ENCODE measurements at places on chromosomes 12 and 14. TPM values are rescaled to one million over a fixed set of nuclear protein-coding genes. Genes with fewer than 3 reads are reported as not detected.

Gene TOMM20L
- total RNA-seq: not detected

Gene ABCC9
- 0.17 TPM for total RNA-seq

Gene IL26
- not detected for total RNA-seq

Gene VWF
- 1.5 TPM for total RNA-seq

Gene MAGOHB
- total RNA-seq: 21.7 TPM

- DNase-seq: no peak
Observed at GRCh38 chr12:20232931-20233675, 135.2 kb upstream of the PDE3A start.

GRCh38 chr14:93230539-93230938 is 23.5 kb downstream of the UBR7 start:
- no peak for DNase-seq

DNA sequence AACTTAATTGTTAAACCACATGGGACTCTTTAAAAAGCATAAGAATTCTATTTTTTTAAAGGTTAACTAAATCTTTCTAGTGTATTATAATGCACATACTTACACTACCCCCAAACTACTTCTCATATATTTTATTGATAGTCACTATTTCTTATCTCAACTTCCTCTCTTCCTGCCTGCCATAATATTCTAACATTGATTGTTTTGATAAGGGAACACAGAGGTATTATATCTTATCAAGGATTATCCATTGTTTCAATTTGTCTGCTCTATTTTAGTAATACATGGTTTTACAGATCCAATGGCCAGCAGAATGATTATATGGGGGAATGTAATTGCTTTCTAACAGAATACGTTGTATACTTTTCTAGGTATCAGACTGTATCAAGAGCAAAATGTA is 98.9 kb downstream of the EPS8 start:
- no peak for DNase-seq

- no peak for DNase-seq
Observed at GRCh38 chr12:43108656-43109055, 443.3 kb downstream of the ADAMTS20 start.

- no peak for DNase-seq
Observed at GRCh38 chr12:91140026-91140931, 29.0 kb upstream of the LUM start.

DNA sequence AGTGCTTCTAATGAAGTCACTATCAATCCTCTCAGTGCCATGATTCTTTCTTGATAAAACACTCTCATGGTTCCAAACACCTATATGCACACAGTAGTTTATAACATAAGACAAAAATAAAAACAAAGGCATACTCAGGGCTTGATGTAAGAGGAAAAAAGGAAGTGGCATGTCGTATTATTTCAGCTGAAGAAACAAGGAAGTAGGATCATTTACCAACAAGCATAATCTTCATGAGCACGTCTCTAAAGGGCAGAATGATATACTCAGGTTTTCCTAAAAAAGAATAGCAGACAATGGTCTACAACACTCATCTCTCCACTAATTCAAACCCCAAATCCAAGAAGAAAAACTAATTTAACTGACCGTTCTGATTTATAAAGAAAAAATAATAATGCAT is 33.9 kb downstream of the NUMB start:
- DNase-seq: no peak

- no peak for DNase-seq
Observed at GRCh38 chr14:50301914-50302313, 10.1 kb downstream of the L2HGDH start.

DNA sequence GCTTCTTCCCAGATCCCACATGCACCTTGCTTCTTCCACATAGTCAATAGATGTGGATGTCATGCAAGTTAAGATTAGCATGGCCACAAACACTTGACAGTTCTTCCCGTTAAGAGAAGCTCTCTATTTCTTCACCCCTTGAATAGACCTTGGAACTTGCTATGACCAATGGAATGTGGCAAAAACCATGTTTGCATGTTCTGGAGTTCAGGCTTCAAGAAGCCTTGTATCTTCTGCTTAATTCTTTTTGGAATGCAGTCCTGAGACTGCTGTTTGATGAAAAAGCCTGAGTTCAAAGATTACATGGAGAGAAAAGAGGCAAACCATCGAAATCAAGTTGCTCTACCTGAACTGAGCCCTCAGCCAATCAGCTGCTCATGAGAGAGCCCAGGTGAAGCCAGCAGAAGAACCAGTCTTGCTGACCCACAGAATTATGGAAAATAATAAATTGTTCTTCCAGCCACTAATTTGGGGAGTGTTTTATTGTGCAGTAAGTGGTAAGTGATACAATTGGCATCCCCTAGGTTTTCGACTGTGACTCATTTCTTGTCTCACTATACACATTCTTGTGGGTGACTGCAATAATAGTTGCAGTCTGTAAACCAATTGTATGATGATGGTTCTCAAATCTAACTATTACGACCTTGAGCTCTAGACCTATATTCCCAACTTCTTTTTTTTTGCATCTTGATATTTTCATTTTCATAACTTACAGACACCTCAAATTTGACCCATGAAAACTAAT is 12.6 kb downstream of the RASSF9 start:
- peak; percentile 49 for DNase-seq

- DNase-seq: no peak
Observed at GRCh38 chr14:38217553-38217952, 9.8 kb downstream of the SSTR1 start.

DNA sequence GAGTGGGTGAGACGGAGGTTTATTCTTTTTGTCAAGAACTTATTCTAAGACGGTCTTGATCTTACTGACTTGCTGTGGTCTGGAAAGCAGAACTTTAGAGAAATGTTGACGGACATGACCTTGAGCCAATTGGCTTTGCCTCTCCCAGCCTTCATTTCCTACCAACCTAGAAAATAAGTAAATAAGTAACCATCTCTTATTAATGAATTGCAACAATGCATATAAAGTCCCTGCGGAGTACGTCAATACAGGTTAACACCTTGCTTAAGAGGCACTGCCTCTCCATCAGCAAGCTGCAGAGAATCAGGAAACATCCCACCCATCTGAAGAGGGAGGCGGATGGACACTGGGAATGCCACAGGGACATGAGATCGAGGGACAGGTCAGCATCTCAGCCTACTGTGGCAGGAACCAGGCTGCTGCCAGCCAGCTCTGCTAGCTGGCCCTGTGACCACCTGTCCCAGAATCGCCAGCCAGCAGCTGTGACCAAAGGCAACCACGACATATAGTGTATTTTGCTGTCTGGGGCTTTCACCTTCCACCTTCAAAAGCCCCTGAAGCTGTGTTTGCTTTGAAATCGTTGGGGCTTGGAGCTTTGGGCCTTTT is 208.3 kb downstream of the BCL11B start:
- no peak for DNase-seq

DNA sequence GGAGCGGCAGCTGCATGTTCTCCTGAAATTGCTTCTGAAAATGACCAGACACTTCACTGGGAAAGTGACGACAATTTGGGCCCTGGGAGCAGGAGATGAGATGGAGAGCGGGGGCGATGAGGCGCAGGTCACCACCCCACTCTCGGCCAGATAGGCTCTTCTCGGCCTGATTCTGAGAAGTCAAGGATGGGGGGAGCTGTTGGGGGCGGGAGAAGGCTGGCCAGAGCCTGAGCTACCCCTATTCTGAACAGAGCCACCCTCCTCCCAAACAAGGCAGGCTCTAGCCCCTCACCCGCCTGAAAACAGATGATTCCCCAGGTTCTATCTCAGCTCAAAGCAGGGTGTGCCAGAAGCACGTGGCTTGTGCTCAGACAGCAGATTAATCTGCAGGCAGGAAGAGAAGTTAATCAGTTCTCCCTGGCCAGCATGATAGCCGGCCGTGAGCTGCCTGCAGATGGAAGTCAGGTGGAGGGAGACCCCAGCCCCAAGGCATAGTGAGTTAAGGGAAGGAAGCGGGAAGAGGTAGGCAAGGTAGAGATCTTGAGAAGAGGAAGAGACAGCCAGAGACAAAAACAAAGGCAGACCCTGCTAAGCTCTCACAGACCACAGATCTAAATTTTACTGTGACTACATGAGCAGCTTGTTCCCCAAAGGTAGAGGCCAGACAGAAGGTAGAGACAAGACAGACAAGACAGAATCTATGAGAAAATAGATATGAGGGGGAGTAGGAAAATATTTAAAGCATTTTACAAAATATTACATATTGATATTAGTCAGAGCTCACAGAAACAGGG is 10.9 kb upstream of the TAC3 start:
- DNase-seq: no peak

DNA sequence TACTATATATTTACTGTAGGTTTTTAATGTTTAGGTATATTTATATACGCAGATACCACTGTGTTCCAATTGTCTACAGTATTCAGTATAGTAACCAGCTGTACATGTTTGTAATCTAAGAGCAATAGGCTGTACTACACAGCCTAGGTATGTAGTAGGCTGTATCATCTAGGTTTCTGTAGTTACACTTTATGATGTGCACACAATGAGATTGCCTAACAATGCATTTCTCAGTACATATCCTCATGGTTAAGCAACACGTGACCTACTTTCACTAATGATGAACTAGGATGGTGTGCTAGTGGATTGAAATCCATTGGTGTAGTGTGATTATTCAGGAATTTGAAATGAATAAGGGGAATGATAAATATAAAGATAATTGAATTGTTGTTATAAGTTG is 77.7 kb downstream of the ETNK1 start:
- DNase-seq: no peak

GRCh38 chr14:55084401-55085059 is 33.1 kb downstream of the MAPK1IP1L start:
- DNase-seq: no peak

- no peak for DNase-seq
Observed at GRCh38 chr12:93514853-93515252, 47.5 kb downstream of the MRPL42 start.

DNA sequence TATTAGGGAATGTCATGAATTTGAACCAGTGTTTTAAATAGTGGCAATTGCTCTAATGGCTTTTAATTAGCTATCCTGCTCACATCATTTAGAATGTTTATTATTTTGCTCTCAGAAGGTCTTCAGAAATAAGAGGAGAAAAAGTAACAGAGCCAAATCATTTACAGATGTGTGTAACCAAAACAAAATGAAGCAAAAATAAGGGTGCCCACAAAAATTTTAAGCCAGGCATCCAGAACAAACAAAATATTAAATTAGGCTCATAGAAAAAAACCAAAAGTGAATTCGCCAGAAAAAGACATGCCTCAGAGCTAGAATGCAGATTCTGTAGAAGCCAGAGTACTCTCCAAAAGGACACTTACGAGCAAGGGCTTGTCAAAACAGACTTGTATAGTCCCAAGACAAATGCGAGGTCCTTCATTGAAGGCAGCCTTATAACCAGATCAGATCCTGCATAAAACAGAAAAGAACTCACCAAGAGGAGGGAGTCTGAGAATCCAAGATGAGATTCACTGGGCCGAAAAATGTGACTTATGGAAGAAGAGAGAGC is 20.2 kb upstream of the SERPINA1 start:
- DNase-seq: no peak

DNA sequence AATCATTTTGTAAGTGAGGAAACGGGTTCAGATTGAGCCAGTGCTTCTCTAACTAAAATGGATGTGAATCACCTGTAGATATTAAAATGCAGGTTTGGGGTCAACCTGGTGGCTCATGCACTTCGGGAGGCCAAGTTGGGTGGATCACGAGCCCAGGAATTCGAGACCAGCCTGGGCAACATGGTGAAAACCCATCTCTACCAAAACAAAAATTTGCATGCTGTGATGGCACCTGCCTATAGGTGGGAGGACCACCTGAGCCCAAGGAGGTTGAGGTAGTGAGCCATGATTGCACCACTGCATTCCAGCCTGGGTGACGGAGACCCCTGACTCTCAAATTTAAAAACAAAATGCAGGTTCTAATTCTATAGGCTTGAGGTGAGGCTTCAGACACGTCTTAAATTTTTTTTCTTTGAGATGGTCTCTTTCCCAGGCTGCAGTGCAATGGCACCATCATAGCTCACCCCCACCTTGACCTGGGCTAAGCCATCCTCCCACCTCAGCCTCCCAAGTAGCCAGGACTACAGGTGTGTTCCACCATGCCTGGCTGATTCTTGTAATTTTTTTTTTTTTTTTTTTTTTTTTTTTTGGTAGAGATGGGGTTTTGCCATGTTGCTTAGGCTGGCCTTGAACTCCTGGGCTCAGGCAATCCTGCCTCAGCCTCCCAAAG is 9.0 kb downstream of the TUBA1C start:
- no peak for DNase-seq

DNA sequence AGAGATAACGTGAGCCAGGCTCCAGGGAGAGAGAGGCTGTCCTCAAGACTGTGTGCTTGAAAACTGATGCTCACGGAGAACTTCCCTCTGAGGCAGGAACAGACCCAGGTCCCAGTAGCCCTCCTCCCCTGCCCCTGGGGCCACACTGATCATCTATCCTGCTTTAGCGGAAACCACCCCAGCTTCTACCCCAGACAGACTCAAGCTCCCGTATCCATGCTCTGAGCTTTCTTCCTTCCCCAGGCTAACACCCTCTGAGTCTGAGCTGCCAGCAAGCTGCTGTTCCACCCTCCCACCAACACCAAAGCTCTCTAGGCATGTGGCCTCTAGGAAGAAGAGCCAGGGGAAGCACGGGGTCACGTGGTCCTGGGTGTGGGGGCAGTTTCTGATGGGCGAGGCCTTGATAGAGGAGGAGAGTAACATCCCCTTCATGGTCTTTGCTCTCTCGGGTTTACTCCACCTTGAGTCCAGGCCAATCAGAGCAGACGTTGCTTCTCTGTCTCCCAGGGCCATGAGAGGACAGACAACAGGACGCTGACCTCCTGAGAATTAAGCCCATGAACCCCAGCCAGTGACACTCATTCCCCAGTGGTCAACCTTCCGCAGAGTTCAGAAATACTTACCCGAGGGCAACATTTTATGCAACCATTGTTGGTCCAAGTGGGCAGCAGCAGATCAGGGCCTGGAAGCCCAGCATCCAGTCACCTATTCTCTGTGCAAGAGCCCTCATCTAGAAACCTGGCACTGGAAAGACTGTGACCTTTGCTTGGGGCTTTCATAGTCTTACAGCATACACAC is 1.4 kb downstream of the PCK2 start:
- DNase-seq: no peak

DNA sequence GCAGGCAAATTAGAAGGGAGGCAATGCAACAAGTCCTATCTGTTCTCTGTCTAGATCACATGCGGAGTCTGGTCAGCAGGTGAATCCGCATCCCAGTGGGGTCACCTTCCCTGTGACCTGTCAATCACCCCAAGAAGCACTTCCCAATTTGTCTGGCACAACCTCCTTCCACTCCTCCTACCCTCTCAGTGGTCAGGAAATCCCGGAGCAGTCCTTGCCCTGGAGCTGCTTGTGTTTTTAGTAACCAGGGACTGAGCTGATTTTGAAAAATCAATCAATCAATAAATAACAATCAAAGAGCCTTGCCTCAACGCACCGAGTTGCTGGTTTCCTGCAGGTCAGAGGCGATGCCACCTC is 572 bp upstream of the ACSS3 start:
- DNase-seq: no peak

GRCh38 chr14:74685056-74685455 is 27.8 kb downstream of the AREL1 start:
- DNase-seq: no peak

GRCh38 chr14:68851078-68851477 is 58.2 kb upstream of the ZFP36L1 start:
- DNase-seq: no peak
